ENCODE measurements at places on chromosomes 13 and 19.

DNA sequence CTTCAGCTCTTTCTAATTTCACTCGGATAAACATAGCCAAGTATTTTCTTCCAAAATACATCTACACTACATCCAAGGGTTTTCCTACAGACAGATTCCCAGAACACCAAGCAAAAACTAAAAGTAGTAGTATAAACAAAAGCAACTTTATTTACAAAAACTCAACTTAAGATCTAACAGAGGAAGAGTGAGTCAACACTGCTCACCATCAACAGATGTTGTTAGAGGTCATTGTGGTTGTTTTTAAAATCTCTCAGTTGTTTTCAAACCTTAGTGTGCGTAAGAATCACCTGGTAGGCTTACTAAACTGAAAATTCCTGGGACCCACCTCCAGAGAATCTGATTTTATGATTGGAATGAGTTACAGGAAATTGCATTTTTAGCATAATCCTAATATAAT, 631.7 kb upstream of the SGCG start:
- DNase-seq = no peak

DNA sequence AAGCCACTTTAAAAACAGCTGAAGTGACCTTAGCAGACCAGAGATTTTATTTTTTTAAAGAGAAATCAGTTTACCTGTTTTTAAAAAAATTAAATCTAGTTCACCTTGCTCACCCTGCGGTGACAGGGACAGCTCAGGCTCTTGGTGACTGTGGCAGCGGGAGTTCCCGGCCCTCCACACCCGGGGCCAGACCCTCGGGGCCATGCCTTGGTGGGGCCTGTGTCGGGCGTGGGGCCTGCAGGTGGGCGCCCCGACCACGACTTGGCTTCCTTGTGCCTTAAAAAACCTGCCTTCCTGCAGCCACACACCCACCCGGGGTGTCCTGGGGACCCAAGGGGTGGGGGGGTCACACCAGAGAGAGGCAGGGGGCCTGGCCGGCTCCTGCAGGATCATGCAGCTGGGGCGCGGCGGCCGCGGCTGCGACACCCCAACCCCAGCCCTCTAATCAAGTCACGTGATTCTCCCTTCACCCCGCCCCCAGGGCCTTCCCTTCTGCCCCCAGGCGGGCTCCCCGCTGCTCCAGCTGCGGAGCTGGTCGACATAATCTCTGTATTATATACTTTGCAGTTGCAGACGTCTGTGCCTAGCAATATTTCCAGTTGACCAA, 10.8 kb downstream of the PLPPR3 start:
- no peak for DNase-seq

GRCh38 chr13:39528661-39528980, 74.4 kb downstream of the LHFPL6 start:
- no peak for DNase-seq

DNA sequence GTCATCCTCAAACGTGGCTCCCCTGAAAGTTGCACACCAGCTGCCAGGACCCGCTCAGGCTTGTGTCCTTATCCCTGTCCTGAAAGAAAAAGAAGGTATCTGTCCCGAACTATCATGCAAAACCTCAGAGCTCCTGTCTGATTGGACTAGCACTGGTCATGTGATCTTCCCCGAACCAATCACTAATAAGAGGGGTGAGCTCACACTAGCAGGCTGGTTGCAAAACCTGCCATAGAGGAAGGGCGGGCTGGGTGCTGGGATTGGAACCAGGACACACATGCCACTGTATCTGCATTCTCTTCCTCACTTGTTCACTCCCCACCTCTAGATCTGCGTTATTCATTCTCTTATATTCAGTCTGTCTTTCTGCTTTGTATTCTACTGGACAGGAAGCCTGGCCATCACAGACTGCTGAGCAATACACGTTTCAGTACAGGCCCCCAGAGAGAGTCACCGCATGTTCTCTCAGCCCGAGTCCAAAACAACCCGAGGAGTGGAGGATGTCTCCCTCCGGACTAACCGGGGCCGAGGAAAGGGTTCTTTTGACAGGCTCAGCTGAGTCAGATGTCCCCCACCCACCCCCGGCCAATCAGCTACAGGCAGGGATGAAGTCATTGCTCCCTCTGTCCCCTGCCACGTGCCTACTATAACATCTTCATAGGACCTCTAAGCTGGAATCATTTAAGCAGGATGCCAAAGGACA, 97.7 kb downstream of the SIPA1L3 start:
- DNase-seq = no peak

- DNase-seq = no peak
Observed at GRCh38 chr19:52536448-52536800, 9.0 kb downstream of the ZNF808 start.

- no peak for DNase-seq
Observed at GRCh38 chr19:16877581-16877980, 11.2 kb upstream of the F2RL3 start.

DNA sequence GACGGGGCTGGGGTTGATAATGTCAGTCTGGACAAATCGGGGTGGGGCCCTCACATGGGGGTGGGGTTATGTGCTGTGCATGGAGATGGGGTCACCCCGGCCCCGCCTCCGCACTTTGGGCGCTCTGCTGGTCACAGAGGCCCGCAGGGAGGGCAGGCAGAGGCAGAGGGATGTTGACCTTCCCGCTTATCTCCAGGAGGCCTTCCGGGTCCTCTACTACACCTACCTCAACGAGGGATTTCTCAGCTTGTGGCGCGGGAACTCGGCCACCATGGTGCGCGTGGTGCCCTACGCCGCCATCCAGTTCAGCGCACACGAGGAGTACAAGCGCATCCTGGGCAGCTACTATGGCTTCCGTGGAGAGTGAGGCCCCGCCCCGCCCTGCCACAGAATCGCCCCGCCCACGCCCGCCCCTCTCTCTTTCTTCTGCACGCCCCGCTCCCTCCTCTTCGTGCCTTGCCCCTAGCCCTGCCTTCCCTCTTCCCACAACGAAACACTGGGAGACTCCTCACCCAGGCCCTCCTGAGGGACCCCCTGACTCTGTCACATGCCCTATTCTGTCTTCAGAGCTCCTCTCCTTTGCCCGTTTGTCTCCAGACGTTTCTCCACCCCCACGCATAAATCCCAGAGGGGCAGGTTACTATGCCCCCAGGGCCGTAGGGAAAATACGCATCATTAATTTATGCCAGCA, 32.8 kb downstream of the TMEM161A start:
- no peak for DNase-seq

- no peak for DNase-seq
Observed at GRCh38 chr13:100657881-100658315, 16.7 kb downstream of the TMTC4 start.

- DNase-seq = no peak
Observed at GRCh38 chr19:49205114-49205513, 47.5 kb downstream of the TRPM4 start.

GRCh38 chr13:112231451-112232083, 144.6 kb upstream of the SPACA7 start:
- no peak for DNase-seq

- DNase-seq = no peak
Observed at GRCh38 chr13:30043631-30043925, 193.2 kb upstream of the UBL3 start.

DNA sequence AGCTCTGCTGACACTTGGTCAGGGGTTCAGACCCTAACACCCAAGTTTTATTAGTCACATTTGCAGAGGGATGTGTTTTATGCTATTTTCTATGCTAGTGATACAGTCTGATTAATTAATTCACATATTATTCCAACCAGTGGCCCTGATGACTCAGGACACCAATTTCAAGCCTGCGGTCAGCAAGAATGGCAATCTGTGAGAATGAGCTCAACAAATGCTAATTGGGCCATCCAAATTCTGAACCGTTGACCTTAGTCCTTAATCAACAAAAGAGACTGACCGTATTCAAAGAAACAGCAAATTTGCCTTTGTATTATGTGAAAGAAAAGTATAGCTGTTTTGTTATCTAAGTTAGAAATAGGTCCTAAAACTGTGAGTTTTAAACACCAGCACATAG, 9.6 kb upstream of the KL start:
- DNase-seq = no peak

- no peak for DNase-seq
Observed at GRCh38 chr13:93307136-93307535, 80.5 kb downstream of the GPC6 start.

GRCh38 chr19:51365965-51366388, at the start of gene ETFB:
ETFB (minus strand) TSS chr19:51366388; CDS start chr19:51366326, 62 bp downstream.
- DNase-seq = no peak

GRCh38 chr19:41352609-41353465, 885 bp downstream of the TGFB1 start:
- peak; percentile 59 for DNase-seq

GRCh38 chr13:22828081-22828480, 352.7 kb upstream of the SGCG start:
- DNase-seq = no peak

DNA sequence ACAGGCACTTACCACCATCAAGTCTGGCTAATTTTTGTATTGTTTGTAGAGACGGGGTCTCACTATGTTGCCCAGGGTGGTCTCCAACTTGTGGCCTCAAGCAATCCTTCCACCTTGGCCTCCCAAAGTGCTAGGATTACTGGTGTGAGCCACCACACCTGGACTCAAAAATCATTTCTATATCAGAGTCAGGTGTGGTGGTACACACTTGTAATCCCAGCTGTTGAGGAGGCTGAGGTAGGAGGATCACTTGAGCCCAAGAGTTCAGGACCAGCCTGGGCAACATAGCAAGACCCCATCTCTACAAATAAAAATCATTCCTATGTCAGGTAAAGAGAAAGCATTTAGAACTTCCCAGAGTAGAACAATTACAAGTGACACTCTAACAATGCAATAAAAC, 48.4 kb downstream of the MYO9B start:
- no peak for DNase-seq

GRCh38 chr19:23054456-23054855, 51.5 kb upstream of the ZNF728 start:
- no peak for DNase-seq

- no peak for DNase-seq
Observed at GRCh38 chr19:30719189-30719998, 347.2 kb downstream of the ZNF536 start.

DNA sequence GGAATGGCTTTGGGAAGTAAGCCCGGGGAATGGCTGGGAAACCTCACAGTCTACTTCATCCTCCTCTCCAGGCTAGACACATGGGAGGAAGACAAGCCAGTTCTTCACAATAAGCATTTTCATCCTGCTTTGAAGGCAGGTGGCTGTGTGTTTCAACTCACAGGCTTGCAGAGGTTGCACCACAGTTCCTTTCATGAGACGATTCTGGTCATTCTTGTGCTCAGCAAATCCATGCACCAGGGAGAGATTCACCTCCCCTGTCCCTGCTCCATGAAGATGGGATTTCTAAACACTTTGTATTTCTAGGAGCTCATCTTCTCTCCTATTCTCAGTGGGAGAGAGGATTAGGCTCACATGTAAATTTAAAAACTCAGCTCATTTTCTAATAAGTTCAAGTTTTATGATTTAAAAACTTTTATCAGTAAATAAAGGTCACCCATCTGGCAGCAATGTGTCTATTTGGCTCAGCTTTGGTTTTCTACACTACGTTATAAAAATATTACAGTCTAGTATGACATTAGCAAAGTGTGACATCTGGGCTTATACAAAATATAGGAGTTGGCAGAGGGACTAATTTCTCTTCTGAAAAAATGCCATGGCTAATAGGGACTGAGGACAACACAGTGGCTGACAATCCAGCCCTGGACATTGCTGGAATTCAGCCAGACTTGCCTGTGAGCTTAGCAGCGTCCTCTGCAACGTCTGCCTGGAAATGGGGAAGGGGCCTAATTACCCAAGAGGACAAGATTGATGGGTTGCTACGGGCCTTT, 283.2 kb upstream of the SLC10A2 start:
- DNase-seq = no peak

GRCh38 chr19:32396046-32396652, 9.4 kb upstream of the DPY19L3 start:
- no peak for DNase-seq

- no peak for DNase-seq
Observed at GRCh38 chr19:11457115-11457514, 21.7 kb downstream of the PRKCSH start.

GRCh38 chr13:79663977-79664636, 183.2 kb downstream of the NDFIP2 start:
- DNase-seq = no peak

GRCh38 chr19:12778017-12778904, 2.9 kb upstream of the HOOK2 start:
- DNase-seq = no peak

DNA sequence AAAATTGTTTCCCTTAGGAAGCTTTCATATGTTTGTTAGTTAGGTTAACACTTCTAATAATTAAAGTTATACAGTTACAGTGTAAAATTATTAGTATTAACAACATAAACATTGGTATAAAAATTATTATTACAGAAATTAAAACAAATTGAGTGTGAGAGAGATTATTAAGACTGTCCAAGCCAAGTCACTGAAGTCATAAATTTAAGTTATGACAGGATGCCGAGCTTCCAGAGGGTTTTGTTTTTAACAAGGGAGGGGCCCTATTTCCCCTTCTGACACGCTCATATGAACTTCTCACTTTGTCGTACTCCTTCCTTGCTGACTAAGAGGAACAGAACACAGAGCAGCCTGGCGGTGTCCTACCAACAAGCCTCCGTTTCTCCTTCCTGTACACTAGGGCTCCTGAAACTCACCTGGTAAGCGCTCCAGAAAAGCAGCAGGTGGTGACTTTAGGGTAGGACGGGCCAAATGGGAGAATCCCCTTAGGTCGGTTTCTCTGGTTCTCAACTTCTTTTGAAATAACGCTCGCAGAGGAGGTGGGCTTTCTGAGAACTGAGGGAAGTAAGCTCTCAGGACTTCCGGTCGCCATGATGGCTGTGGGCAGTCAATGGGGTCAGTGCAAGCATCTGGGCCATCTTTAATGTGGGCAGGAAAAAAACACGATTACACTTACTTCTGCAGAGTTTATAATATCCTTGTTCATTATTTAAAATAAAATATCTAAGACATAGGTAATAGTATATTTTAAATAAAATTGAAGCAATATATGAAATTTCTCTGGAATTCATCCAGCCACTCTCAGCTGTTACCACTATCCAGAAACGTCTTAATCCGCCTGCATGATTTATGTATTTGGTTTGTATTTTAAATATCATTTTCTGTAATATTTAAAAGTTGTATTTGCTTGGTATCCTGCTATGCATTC, at the start of gene CARD8:
CARD8 (minus strand) TSS at position 537 of the 928 bp plus-strand sequence. CDS start 14,892 bp downstream, outside the sequence.
- peak; percentile 51 for DNase-seq

DNA sequence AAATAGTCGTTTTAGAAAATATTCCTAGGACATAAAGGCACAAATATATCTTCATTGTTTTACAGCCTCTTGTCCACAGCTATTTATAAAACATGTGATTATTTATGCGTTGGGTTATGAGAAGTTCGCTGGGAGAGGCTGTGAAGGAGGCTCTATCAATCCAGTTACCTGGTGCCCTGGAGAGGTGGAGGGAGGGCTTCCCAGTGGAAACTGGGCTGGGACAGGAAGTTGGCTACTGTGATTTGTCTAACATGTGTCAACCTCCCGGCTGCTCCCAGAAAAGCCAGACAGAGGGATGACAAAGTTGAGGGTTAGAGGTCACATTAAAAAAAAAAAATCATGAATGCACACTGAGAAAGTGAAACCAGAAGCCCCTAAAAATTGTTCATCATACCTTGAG, 346.5 kb downstream of the ZNF536 start:
- DNase-seq = no peak

GRCh38 chr19:46639358-46640182, 3.6 kb upstream of the GNG8 start:
- no peak for DNase-seq

- DNase-seq = no peak
Observed at GRCh38 chr13:111492341-111492950, 172.0 kb downstream of the TEX29 start.

Data from stimulated activated CD8-positive, alpha-beta memory T cell treated with anti-CD3 and anti-CD28 coated beads, Interleukin-7, amount 100 ng/mL, for 24 hours (primary cell).